ENCODE measurements at places on chromosomes 7 and 10.

GRCh38 chr10:110405380-110405779 is 92.3 kb upstream of the DUSP5 start:
- no peak for DNase-seq

DNA sequence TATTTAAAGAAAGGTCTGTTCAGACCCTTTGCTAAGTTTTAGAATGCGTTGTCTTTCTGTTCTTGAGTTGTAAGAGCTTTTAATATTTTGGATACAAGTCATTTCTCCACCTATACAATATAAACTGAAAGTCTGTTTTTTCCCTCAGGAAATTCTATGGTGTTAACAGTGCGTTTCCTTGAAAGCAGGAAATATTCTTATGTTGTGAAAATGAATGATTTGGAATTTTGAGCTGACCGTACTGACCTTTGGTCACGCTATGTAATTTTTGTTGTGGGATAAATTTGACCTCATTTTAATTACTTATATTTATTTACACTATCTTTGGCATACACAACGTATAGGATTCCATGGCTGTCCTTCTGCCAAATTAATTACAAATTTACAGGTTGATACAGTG is 43.5 kb downstream of the PUS7 start:
- no peak for DNase-seq

DNA sequence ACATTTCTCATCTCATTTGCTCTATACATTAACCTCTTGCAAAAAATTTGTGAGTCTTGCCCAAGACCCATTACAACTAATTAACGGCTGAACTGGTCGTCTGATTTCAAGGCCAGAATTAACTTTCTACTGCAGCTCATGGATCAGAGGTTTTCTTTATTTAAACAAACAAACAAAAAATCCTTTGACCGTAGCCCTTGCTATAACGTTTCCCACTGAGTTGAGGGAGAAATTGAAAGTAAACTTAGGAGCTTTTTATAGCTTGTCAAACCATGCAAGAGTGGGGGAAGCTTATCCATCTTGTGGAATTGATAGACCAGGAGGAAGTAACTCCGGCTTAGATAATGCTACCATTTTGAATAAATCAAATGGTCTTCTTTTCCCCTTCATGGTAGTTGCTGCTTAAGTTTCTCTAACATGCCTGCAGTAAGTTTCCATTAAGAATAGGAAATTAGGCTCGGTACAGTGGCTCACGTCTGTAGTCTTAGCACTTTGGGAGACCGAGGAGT is 3.3 kb downstream of the SRGN start:
- DNase-seq: no peak

DNA sequence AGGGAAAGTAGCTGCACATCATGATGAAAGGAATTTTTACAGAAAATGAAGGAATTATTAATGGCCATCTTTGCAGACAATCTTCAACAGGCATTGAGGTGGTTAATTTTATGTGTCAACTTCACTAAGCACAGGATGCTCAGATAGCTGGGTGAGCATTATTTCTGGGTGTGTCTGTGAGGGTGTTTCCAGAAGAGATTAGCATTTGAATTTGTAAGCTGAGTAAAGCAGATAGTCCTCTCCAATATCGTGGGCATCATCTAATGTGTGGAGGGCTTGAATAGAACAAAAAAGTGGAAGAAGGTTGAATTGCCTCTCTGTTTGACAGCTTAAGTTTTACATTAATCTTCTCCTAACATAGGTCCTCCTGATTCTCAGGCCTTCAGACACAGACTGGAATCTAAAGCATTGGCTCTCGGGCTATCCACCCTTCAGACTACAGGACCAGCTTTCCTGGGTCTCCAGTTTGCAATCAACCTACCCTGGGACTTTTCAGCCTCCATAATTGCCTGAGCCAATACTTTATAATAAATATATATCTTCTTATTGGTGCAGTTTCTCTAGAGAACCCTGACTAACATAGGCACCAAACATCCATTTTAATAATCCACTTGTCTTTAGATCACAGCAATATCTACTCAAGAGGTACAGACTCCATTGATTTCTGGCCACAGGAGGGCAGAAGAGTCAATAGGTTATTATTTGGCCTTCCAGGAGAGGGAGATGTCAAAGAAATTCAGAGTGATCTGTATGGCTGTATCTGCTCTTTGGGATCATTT is 10.5 kb upstream of the CRPPA start:
- DNase-seq: no peak

DNA sequence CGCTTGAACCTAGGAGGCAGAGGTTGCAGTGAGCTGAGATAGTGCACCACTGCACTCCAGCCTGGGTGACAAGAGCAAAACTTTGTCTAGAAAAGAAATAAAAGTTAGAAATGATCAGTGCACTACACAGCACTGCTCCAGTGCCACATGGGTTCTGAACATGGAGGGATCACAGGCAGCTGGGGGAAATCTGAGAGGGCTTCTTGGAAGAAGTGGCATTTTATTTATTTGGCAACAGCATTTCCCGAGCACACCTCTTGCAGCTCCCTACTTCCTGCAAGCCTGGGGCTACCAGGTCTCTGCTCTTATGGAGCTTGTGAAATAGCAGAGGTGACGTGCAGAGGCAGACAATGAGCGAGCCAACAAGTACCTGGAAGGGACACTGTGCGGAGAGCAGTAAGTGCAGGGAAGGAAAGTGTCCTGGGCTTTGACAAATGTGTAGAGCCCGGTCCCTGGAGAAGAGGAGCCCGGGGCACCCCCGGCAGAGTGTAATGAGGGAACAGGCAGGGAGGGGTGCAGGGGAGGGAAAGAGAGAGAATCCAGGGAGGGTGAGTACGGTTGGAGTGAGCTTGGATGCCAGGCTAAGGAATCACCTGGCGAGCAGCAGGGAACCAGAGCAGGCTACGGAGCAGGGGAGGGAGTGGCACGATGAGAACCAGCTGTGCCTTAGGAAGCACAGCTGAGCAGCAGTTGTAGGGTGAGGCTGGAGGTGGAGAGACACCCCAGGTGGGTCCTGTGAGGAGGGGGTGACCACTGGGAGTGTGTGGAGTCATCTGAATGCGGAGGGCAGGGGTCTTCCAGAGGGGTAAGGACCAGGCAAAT is 104.6 kb upstream of the CTBP2 start:
- DNase-seq: no peak

- DNase-seq: no peak
These were observed 160.0 kb downstream of the LRRC4 start for GRCh38 chr7:127871226-127871625.

- DNase-seq: no peak
These were observed 187.8 kb downstream of the SDK1 start for GRCh38 chr7:3488829-3489228.

DNA sequence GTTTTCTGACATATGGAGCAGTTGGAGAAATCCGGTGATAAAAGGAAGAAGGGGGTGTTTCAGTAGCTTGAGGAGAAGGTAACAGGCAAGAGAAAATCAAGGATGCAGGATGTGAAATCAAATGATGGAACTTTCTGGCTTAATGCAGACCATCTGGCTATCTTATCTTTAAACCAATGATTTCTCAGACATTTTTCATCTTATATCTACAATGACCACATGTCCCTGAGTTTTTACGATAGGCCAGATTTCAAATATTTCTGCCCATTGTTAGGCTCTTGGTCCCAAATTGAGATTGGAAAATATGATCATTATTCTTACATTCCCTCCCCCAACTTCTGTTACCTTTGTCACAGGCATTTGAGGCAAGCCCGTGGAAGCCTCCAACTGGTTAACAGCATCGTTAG is 486.8 kb downstream of the SUGCT start:
- DNase-seq: no peak

- DNase-seq: no peak
These were observed 545.8 kb upstream of the NRP1 start for GRCh38 chr10:33880291-33880690.

Data from glomerular endothelial cell (primary cell).